ENCODE measurements at places on chromosomes 6 and 20.

DNA sequence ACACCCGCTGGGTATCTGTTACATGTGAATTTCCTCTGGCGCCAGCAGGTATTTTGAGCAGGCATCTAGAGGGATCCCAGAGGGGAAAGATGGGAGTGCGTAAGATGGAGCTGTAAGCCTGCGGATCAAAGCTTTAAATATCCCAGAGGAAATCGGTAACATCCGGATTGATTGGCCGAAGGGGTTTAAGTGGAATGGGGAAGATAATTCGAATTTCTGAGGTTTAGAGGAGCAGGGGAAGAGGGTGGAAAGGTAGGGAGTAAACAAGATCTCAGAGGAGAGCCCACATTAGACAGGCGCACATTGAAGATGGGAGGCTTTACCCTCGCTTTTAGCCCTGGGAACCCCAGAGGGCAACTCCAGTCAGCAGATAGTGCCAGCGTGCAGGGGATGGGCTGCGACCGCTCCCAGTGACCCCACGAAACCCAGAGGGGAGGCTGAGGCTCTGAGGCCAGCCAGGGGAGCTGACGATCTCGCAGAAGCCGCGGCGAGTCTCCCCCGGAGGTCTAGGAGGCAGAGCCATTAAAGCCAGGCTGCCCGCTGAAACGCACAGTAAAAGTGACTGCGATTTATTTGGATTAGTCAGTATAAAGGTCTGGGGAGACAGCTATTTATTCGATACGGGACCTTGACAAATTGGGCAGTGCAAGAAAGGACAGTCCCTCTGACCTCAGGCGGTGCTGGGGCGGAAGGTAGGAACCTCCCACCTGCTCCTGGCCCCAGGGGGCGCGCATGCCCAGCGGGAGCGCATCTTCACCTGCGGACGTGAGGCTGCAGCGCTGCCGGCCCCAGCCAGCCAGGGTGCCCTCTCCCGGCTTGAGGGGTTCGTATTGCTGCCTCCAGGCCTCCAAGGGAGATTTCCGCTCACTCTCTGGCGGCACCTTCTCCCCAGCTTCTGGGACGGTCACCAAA is 34.3 kb upstream of the TCF21 start:
- no peak for DNase-seq
- H3K27me3 ChIP-seq = peaks cover 60% of the 10 kb centered on the region
- no peak overlapping the region for H3K4me3 ChIP-seq
- no peaks in the 10 kb centered on the region for H3K36me3 ChIP-seq

- H3K27ac ChIP-seq = no peak overlapping the region
- peaks cover 23% of the 10 kb centered on the region for H3K27me3 ChIP-seq
Observed at GRCh38 chr6:43963203-43963602, 164.0 kb downstream of the MRPL14 start.

- no peak for DNase-seq
- no peak within 1 kb of the TSS for H3K27ac ChIP-seq
- H3K36me3 ChIP-seq = no peaks in the 10 kb centered on the region
- no peak within 1 kb of the TSS for H3K4me3 ChIP-seq
- no peaks in the 10 kb centered on the region for H3K4me1 ChIP-seq
Observed at GRCh38 chr20:9514461-9515213, at the start of gene LAMP5. TSS of gene LAMP5 (plus strand) at chr20:9514590. CDS start at chr20:9514853, 263 bp downstream.

- peaks cover 28% of the 10 kb centered on the region for H3K4me1 ChIP-seq
- no peaks in the 10 kb centered on the region for H3K27me3 ChIP-seq
- no peak overlapping the region for H3K27ac ChIP-seq
Observed at GRCh38 chr20:4088766-4089165, 73.4 kb upstream of the RNF24 start.

DNA sequence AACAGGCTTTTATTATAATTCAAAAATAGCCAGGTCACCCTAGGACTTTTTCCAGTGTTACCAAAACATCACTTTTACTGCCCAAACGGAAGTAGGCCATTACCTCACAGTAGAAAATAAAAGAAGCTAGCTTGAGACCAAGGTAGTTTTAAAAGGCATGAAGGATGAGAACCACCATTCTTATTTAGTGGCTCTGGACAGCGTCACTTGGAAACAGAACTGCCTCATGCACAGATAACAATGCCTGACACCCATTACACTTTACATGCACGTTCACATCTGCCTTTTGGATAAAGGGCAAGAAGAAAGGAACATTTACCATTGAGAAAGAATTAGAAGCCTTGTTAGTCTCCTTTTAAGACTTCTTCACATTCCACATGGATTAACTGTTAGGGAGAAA is 1.9 kb upstream of the PAQR8 start:
- H3K4me1 ChIP-seq = peaks cover 33% of the 10 kb centered on the region
- peaks cover 3% of the 10 kb centered on the region for H3K27me3 ChIP-seq
- peaks cover 14% of the 10 kb centered on the region for H3K36me3 ChIP-seq
- no peak overlapping the region for H3K27ac ChIP-seq
- DNase-seq = no peak

GRCh38 chr6:100057941-100058340 is 63.9 kb upstream of the MCHR2 start:
- no peaks in the 10 kb centered on the region for H3K36me3 ChIP-seq
- peaks cover 5% of the 10 kb centered on the region for H3K27me3 ChIP-seq
- no peak overlapping the region for H3K4me3 ChIP-seq
- H3K27ac ChIP-seq = no peak overlapping the region
- DNase-seq = no peak

DNA sequence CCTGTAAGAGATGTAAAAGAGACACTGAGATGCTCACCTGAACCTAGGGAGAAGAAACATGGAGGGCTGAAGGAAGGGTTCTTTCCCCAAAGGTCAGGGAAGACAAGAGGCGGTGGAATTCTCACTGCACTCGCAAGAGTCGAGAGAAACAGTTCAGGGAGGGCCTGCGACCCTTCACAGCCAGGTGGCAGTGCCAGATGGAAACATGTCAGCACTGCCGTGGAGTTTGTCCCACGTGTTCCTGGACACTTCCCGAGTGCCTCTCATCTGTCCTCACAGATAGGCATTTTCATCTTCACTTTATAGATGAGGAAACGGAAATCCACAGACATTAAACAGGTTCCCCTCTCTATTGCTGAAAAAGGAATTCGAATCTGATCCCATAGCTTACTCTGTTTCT is 70.4 kb upstream of the SYNJ2 start:
- H3K27me3 ChIP-seq = no peaks in the 10 kb centered on the region
- no peak overlapping the region for H3K27ac ChIP-seq
- H3K4me3 ChIP-seq = no peak overlapping the region
- peaks cover 8% of the 10 kb centered on the region for H3K4me1 ChIP-seq
- peaks cover 18% of the 10 kb centered on the region for H3K36me3 ChIP-seq
- no peak for DNase-seq

DNA sequence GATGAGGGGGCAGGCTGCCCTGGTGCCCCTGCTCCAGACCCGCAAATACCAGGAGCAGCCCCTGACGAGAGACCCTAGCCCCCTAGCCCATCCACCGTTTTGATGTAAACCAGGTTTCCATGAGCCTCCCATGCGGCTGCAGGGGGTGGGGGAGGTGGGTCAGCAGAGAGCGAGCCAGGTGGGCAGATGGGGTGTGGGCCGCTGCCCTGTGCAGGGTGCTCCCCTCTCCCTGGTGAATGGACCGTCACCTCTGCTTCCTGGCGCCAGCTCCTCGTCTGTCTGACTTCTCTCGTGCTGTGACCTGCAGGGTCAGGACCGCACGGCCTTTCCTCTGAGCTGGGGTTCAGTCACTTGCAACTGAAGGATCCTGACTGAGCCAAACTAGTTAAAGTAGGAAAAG is 15.7 kb upstream of the BHLHE23 start:
- peaks cover 3% of the 10 kb centered on the region for H3K4me1 ChIP-seq
- no peak overlapping the region for H3K4me3 ChIP-seq
- H3K27ac ChIP-seq = no peak overlapping the region
- DNase-seq = no peak

GRCh38 chr20:36775196-36775595 is 1.6 kb upstream of the DSN1 start:
- peak overlapping the region; percentile 79 for H3K27ac ChIP-seq
- peaks cover 35% of the 10 kb centered on the region for H3K4me1 ChIP-seq
- H3K36me3 ChIP-seq = peaks cover 7% of the 10 kb centered on the region
- peaks cover 2% of the 10 kb centered on the region for H3K27me3 ChIP-seq
- DNase-seq = no peak

DNA sequence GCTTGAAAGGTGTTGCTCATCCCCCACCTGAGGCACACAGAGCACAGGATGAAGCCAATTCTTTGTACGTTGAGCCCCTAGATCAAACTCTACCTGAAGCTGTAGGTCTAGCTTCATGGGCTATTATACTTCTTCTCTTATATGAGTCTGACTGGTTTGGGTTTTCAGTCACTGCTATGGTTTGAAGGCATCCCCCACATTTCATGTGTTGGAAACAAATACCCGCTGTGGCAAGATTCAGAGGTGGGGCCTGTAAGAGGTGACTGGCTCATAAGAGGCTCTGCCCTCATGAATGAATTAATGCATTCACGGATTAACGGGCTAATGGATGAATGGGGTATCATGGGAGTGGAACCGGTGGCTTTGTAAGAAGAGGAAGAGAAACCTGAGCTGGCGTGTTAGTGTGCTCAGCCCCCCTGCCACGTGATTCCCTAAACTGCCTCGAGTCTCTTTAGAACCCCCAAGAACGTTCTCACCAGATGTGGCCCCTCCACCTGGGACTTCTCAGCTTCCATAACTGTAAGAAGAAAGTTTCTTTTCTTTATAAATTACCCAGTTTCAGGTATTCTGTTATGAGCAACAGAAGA is 39.2 kb downstream of the PREX1 start:
- H3K27me3 ChIP-seq = no peaks in the 10 kb centered on the region
- peak overlapping the region; percentile 6 for H3K27ac ChIP-seq
- peaks cover 39% of the 10 kb centered on the region for H3K36me3 ChIP-seq
- no peak for DNase-seq

- H3K4me3 ChIP-seq = peak within 1 kb of the TSS; percentile 77
- peak; percentile 22 for DNase-seq
- H3K4me1 ChIP-seq = peaks cover 22% of the 10 kb centered on the region
- no peak within 1 kb of the TSS for H3K27ac ChIP-seq
Observed at GRCh38 chr6:107489636-107490565, at the start of gene SOBP. TSS of gene SOBP (plus strand) at chr6:107490117. CDS start at chr6:107490617, 500 bp downstream.

GRCh38 chr20:44400671-44400969 is 45.1 kb downstream of the HNF4A start:
- DNase-seq = no peak
- no peaks in the 10 kb centered on the region for H3K4me1 ChIP-seq

- peak; percentile 41 for DNase-seq
- H3K4me1 ChIP-seq = peaks cover 21% of the 10 kb centered on the region
- H3K27me3 ChIP-seq = peaks cover 33% of the 10 kb centered on the region
Observed at GRCh38 chr6:30964075-30964474, 19.4 kb upstream of the MUC21 start.

All from activated CD4-positive, alpha-beta T cell treated with anti-CD3 and anti-CD28 coated beads, Interleukin-2, amount 10 ng/mL, durations not matched to agents 7 days and 5 days (primary cell).